Large intestine (tissue), 12 donors: ENCODE measurements at places on chromosomes 4 and X. TPM values are rescaled to one million over a fixed set of nuclear protein-coding genes. Genes with fewer than 3 reads are reported as not detected.

The MAGEB3 gene
- polyA plus RNA-seq = not detected

The GLRB gene
- 3.6 TPM for polyA plus RNA-seq

The ZNF182 gene
- polyA plus RNA-seq = 8.4 TPM

The PWWP3B gene
- 18.1 TPM for polyA plus RNA-seq

The CYBB gene
- polyA plus RNA-seq = 15.9 TPM

The GYPB gene
- polyA plus RNA-seq = 3.4 TPM

The HTN3 gene
- polyA plus RNA-seq = not detected

The SOX3 gene
- not detected for polyA plus RNA-seq

The FGG gene
- 40.5 TPM for polyA plus RNA-seq

- DNase-seq = no peak
- H3K36me3 ChIP-seq = no peaks in the 10 kb centered on the region
- no peak overlapping the region for H3K27ac ChIP-seq
- H3K27me3 ChIP-seq = no peaks in the 10 kb centered on the region
- H3K4me1 ChIP-seq = no peaks in the 10 kb centered on the region
- no peak overlapping the region for H3K4me3 ChIP-seq
These were observed 2347.1 kb downstream of the PCDH7 start for GRCh38 chr4:33067221-33067620.

DNA sequence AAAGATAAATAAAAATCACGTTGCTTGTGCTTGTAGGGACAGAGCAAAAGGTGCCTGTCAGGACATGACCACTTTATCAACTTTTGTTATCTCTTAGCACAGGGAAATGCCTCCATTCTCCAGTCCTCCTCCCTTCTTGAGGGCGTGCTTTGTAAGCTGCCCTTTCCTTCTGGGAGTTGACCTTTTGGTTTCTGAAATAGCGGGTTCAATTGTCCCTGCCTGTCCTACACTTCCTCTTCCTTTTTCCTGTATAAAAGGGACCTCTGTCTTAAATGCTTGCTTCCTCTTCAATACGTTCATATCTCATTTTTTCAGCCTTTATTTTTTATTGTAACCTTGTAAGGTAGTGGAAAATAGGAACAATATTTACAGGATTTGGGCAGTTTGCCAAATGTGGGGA, 153.5 kb downstream of the SH3BGRL start:
- H3K4me3 ChIP-seq = no peak overlapping the region
- H3K27ac ChIP-seq = no peak overlapping the region
- no peaks in the 10 kb centered on the region for H3K4me1 ChIP-seq
- H3K27me3 ChIP-seq = no peaks in the 10 kb centered on the region
- H3K36me3 ChIP-seq = no peaks in the 10 kb centered on the region
- no peak for DNase-seq

DNA sequence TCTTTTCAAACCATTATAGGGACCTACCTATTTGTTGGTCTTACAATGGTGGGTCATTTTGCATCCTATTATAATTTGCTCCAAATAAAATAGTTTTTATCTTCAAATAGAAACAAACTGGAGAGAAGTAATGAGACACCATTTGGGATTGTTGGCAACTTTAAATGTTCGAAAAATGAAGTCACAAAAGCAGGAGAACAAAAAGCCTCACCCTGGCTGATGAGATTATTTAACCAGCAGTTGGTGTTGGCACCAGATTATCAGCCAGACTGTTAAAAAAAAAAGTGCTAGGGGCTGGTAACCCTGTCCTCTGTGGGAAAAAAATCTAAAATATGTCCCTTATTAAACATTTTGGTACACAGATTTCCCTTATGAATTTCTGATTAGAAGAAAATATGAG, 100.3 kb downstream of the DCK start:
- no peaks in the 10 kb centered on the region for H3K36me3 ChIP-seq
- no peak overlapping the region for H3K27ac ChIP-seq
- DNase-seq = no peak
- H3K27me3 ChIP-seq = no peaks in the 10 kb centered on the region
- peaks cover 4% of the 10 kb centered on the region for H3K4me1 ChIP-seq

DNA sequence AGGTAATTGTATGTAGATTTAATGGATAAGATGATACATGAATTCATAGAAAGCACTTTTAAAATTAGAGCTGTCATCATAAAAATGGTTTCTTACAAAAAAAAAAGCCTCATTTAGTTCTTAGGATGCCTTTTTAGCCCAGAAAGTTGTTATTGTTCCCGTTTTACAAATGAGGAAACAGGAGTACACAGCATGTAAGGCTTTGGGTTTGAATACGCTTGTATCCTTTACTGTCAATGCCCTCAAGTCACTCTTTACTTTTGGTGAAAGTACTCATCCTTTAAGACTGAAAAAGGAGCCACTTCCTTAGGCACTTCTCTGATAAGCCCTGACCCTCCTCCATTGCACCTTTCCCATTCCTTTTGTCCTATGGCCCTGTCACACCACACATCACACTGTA, 4.9 kb downstream of the EREG start:
- DNase-seq = no peak
- no peak overlapping the region for H3K4me3 ChIP-seq
- H3K36me3 ChIP-seq = no peaks in the 10 kb centered on the region

DNA sequence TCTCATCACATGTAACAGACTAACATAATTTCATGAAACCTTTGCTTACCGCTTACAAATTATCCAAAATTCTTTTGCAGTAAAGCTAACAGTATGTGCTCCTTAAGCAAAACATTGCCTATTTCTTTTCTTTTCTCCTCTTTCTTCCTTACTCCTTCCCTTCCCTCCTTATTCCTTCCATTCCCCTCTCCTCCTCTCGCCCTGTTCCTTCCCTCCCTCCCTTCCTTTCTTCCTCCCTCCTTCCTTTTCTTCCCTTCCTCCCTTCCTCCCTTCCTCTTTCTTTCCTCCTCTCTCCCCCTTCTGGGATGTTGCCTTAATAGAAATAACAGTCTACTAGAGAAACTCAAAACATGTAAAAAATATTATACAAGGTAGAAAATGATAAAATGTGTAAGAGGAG, 246.4 kb downstream of the TENM3 start:
- H3K36me3 ChIP-seq = no peaks in the 10 kb centered on the region
- H3K4me1 ChIP-seq = no peaks in the 10 kb centered on the region
- no peaks in the 10 kb centered on the region for H3K27me3 ChIP-seq
- DNase-seq = no peak

GRCh38 chr4:2041239-2042130, 17.6 kb upstream of the NAT8L start:
- peak overlapping the region; percentile 68 for H3K4me3 ChIP-seq
- no peaks in the 10 kb centered on the region for H3K36me3 ChIP-seq
- H3K27ac ChIP-seq = no peak overlapping the region
- peaks cover 12% of the 10 kb centered on the region for H3K4me1 ChIP-seq

- no peak overlapping the region for H3K27ac ChIP-seq
- no peak for DNase-seq
- no peaks in the 10 kb centered on the region for H3K4me1 ChIP-seq
- no peak overlapping the region for H3K4me3 ChIP-seq
These were observed 89.5 kb downstream of the BMP3 start for GRCh38 chr4:81120055-81120454.

DNA sequence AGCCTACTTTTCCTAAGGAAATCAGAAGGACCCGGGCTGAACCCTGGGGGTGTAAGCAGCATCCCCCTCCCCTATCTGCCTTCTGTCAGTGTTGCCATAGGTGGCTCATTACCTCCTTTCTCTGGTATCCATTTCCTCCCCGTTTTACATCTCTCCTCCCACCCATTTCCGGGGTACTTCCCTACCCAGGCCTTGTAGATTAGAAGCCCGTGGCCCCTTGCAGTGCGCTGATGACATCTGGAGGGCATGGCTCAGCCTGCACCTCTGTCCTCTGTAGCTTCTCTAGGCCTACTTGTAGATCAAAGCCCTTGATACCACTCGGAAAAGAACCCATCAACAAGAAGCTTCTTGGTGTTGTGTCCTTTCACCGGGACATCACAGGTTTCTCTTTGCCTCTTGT, 71.8 kb downstream of the NBDY start:
- no peak overlapping the region for H3K27ac ChIP-seq
- H3K36me3 ChIP-seq = no peaks in the 10 kb centered on the region
- H3K4me1 ChIP-seq = no peaks in the 10 kb centered on the region
- no peak overlapping the region for H3K4me3 ChIP-seq
- no peaks in the 10 kb centered on the region for H3K27me3 ChIP-seq
- DNase-seq = no peak

DNA sequence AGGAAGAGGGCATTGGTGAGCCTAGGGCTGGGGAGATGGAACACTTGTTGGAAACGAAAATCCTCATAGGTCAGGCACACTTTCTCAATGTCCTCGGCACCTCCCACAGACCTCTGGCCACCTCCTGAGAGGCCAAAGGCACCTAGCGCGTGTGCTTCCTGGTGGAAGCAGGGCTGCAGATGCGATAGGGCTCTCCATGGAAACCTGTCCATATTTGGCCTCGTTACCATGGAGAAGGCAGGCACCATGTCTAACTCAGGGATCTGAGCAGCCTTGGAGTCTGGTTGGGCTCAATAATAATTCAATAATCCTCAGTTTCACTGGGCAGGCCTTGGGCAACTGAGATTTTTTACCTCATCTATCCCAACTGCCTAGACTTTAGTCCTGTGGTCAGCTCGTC, 58.3 kb downstream of the RAI2 start:
- H3K4me3 ChIP-seq = no peak overlapping the region
- H3K27ac ChIP-seq = no peak overlapping the region
- H3K4me1 ChIP-seq = no peaks in the 10 kb centered on the region
- no peak for DNase-seq

DNA sequence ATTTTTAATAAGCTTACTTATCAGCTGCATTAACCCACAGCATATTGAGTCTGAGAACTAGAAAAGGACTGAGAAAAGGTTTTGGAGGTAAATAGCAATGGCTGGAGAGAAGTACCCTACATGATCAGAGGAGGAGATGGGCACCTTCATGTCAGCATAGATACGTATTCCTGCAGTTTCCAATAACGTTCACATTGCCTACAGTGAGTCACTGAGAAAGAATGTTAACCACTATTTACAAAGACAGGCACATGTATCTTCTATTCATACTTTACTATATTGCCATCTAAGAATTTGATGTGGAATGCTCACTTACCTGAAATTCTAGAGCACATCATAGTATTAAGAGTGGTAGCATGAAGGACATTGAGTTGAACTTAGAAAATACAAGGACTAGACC, 92.5 kb downstream of the TLL1 start:
- no peak overlapping the region for H3K27ac ChIP-seq
- no peaks in the 10 kb centered on the region for H3K27me3 ChIP-seq
- H3K4me1 ChIP-seq = no peaks in the 10 kb centered on the region
- no peak for DNase-seq
- no peak overlapping the region for H3K4me3 ChIP-seq
- H3K36me3 ChIP-seq = no peaks in the 10 kb centered on the region

GRCh38 chr4:11436084-11436483, 7.4 kb upstream of the HS3ST1 start:
- no peak for DNase-seq
- no peaks in the 10 kb centered on the region for H3K36me3 ChIP-seq
- no peak overlapping the region for H3K27ac ChIP-seq
- H3K4me1 ChIP-seq = no peaks in the 10 kb centered on the region

DNA sequence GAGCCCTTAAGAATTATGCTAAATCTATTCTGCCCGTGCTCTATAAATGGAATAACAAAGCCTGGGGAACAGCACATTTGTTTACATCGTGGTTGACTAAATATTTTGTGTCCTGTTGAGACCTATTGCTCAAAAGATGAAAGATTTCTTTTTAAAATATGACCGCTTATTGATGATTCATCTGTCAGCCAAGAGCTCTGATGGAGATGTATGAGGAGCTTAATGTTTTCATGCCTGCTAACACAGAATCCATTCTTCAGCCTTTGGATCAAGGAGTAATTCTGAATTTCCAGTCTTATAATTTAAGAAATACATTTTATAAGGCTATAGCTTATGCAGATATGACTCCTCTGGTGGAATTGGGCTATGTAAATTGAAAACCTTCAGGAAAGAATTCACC, 271.3 kb upstream of the FAT4 start:
- no peak overlapping the region for H3K27ac ChIP-seq
- H3K36me3 ChIP-seq = no peaks in the 10 kb centered on the region
- no peaks in the 10 kb centered on the region for H3K27me3 ChIP-seq

GRCh38 chr4:112516471-112517066, 589 bp upstream of the NEUROG2 start:
- peak; percentile 11 for DNase-seq
- peaks cover 9% of the 10 kb centered on the region for H3K4me1 ChIP-seq
- no peak overlapping the region for H3K27ac ChIP-seq
- no peaks in the 10 kb centered on the region for H3K36me3 ChIP-seq
- peaks cover 93% of the 10 kb centered on the region for H3K27me3 ChIP-seq

- no peak overlapping the region for H3K4me3 ChIP-seq
- no peak overlapping the region for H3K27ac ChIP-seq
- no peaks in the 10 kb centered on the region for H3K36me3 ChIP-seq
- no peaks in the 10 kb centered on the region for H3K27me3 ChIP-seq
- H3K4me1 ChIP-seq = no peaks in the 10 kb centered on the region
These were observed 222.4 kb upstream of the ANKRD50 start for GRCh38 chr4:124934916-124935315.

DNA sequence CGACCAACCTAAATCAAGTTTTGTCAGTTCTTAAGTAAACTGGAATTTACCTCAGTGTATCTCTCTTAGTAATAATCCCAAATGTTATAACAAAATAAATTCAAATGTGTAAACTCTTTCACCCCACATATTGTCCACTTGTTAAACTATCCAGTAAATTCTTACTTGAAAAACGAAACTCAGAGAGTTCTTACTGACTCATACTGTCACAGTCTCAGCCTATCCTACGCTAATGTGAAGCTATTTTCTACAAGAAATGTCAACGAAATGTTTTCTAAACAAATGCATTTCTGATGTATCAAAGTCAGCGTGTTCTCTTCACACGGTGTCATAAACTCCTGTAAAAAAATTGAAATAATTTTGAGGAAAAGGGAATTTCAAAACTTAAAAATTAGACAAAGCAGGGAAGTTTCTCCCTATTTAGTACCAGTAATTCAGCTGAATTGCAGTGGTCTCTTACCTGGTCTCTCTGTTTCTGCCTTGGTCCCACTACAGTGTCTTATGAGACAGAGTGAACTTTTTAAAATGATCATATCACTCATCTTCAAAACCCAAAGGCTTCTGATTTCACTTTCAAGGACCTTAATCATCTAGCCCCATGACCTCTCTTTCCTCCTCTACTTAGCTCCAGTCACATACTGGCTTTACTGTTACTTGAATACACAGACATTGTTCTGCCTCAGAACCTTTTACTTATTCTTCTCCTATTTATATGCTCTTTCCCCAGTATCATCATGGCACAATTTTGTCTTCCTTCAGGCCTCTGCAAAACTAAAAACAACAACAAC, 63.3 kb downstream of the DCAF8L1 start:
- no peak for DNase-seq
- H3K4me1 ChIP-seq = no peaks in the 10 kb centered on the region
- H3K27ac ChIP-seq = no peak overlapping the region
- H3K27me3 ChIP-seq = no peaks in the 10 kb centered on the region
- H3K36me3 ChIP-seq = no peaks in the 10 kb centered on the region

DNA sequence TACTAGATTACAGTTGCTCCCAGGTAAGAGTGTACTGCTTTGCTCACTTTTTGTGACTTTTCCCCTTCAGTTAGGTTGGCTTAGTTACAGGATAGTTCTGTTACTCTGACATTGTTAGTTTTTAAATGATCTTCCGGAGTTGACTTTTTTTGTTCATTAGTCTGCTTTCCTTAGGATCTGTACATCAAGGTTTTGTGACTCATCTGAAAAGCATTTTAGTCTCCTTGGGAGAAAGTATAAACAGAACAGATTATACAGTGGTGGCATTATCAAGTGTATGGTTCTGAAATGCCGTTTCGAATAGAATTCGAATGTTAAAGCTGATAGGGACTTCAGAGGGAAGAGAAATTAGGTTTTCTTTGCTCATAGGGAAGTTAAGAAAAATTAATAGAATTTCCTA, 63.3 kb downstream of the USP9X start:
- DNase-seq = no peak
- H3K4me3 ChIP-seq = no peak overlapping the region
- peaks cover 22% of the 10 kb centered on the region for H3K36me3 ChIP-seq
- no peaks in the 10 kb centered on the region for H3K27me3 ChIP-seq
- no peak overlapping the region for H3K27ac ChIP-seq
